ENCODE measurements at places on chromosomes 1 and 21. TPM values are rescaled to one million over a fixed set of nuclear protein-coding genes. Genes with fewer than 3 reads are reported as not detected.

DNA sequence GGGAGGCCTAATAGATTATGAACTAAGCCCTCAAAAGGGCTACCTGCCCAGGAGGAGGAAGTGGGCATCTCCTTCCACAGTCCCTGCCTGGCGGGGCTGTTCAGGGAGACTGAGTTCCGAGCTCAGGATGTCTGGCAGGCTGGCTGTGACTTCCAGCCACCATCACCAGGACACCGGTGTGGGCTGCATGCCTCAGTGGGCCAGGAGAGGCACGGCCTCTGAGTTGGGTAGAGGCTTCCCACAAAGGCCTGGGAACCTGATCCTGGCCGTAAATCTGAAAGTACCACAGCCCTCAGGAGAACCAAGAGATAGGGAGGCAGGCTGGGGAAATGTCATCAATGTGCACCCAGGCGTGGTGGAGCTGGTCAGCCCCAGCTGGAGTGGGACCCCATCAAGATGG, 29.1 kb downstream of the NTPCR start:
- H3K36me3 ChIP-seq = peaks cover 8% of the 10 kb centered on the region
- H3K27ac ChIP-seq = no peak overlapping the region
- DNase-seq = no peak
- H3K4me1 ChIP-seq = peaks cover 12% of the 10 kb centered on the region

DNA sequence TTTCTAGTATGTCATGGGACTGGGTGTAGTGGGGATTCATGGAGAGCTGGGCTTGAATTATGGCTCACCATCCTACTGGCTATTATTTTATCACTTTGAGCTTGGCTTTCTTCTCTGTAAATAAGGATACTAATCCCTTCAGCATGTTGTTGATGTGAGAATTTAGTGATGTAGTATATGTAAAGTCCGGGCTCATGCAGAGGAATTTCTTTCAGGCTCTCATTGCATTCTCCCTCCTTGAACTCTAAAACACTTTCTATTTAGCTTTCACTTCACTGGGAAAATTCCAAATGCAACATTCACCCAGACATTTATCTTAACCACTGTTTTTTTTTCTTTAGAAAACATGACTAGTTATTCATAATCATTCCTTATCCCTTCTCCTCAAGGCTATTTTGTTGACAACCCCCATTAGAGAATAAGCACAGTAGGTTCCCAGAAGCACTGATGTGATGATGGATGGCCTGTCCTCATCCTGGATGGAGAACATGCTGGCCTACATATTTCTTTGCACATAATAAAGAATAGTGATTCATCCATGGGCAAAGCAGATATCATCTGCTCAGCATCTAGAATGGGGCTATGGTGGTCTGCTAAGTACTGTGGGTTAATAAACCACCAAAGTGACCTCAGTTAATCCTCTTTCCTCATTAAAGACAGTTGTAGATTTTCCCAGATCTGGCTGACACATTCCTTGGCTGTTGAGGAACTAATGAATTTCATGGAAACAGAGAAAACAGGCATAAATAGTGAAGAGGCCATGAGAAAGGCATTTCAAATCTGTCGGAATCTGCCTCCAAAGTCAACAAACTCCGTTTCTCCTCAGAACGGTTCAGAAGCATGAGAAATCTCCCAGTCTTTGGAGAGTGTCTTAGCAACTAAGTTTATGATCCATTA, 68.0 kb upstream of the CYP2J2 start:
- no peak for DNase-seq
- H3K4me1 ChIP-seq = no peaks in the 10 kb centered on the region
- H3K36me3 ChIP-seq = no peaks in the 10 kb centered on the region
- H3K27me3 ChIP-seq = no peaks in the 10 kb centered on the region

- no peak for DNase-seq
- H3K36me3 ChIP-seq = no peaks in the 10 kb centered on the region
- peaks cover 13% of the 10 kb centered on the region for H3K27me3 ChIP-seq
- no peak overlapping the region for H3K27ac ChIP-seq
- peaks cover 44% of the 10 kb centered on the region for H3K4me1 ChIP-seq
Observed at GRCh38 chr1:156862584-156862983, 1.9 kb downstream of the NTRK1 start.

GRCh38 chr1:232439011-232439410, 190.9 kb downstream of the SIPA1L2 start:
- no peaks in the 10 kb centered on the region for H3K36me3 ChIP-seq
- H3K4me1 ChIP-seq = no peaks in the 10 kb centered on the region
- no peak overlapping the region for H3K27ac ChIP-seq
- no peaks in the 10 kb centered on the region for H3K27me3 ChIP-seq
- no peak for DNase-seq
- no peak overlapping the region for H3K4me3 ChIP-seq

Gene TFF2
- not detected for total RNA-seq

Gene COL11A1
- total RNA-seq = not detected

- H3K36me3 ChIP-seq = peaks cover 2% of the 10 kb centered on the region
- H3K4me1 ChIP-seq = no peaks in the 10 kb centered on the region
- H3K27me3 ChIP-seq = no peaks in the 10 kb centered on the region
Observed at GRCh38 chr1:20956272-20956671, 169.2 kb upstream of the HP1BP3 start.
